NCI-H345 (cell line): ENCODE measurements at places on chromosomes 4 and X.

GRCh38 chrX:78979789-78980464 lies 34.7 kb downstream of the P2RY10 start:
- no peak for DNase-seq

DNA sequence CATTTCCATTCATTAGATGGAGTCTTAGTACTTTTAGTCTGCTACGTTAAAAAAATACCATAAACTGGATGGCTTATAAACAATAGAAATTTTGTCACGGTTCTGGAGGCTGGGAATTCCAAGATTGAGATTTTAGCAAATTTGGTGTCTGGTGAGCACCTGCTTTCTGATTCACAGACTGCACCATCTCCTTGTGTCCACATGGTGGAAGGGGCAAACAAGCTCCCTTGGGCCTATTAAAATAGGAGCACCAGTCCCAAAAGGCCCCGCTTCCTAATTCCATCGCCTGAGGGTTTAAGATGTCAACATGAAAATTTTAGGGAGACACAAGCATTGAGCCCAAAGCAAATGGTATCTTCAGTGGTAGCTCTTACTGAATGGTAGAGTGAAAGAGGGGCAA lies 120.5 kb upstream of the MAP9 start:
- DNase-seq = no peak

- no peak for DNase-seq
Measured at GRCh38 chr4:142092941-142093340, 456.6 kb downstream of the IL15 start.

DNA sequence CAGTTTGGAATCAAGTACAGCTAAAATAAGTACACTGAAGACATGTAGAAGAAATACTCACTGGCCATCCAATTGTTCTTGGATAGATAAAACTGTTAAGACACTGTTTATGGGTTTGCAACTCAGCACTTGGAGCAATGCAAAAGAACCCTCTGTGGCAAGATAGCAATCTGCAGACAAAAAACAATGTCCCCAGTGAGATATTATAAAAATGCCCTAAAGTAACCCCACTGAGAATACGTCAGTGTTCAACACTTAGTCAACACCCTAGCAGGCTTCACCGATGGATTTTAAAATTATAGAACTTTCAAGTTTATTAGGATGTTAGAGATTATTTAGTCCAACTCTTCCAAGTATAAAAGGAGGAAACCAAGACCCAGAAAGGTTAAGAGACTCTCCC lies 47.5 kb upstream of the NDP start:
- no peak for DNase-seq

DNA sequence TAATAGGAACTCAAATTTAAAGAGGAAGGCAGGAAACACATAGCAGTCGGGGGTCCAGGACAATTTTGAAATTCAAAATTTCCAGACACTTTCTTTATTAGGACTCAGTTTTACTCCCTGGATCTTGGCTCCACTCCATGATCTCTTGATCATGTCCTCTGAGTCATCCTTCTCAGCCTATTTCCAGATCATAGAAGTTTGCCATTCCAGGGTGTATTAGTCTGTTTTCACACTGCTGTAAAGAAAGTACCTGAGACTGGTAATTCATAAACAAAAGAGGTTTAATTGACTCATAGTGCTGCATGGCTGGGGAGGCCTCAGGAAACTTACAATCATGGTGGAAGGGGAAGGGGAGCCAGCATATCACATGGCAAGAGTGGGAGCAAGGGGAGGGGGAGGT lies 564.7 kb upstream of the ACTRT1 start:
- no peak for DNase-seq

DNA sequence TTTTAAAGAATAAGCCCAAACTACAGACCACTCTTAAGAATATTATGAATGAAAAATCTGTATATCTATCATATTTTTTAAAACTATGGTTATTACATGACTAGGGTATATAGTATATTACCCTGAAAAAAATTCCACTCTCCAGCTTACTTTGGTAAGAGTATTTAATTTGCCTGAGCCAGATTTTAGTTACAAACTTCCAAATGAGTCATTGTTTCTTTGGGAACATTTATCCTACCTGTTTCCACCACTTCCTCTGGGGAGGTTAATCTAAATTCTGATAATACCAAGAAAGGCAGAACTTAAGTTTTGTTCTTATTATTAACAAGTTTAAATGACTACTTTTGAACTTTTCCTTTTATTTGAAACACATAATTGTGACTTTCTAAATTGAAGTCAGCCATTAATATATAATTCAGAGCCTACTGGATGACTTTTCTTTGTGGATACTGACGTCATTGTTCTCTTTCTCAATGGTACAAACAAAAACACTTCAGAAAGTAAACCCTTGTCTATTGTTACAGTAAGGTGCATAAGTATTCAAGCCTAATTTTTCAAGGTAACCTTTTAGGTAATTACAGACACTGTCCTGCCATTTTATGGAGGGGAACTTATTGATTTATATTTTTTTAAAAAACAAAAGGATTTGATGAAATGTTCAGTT lies 135.6 kb upstream of the TLL1 start:
- no peak for DNase-seq

DNA sequence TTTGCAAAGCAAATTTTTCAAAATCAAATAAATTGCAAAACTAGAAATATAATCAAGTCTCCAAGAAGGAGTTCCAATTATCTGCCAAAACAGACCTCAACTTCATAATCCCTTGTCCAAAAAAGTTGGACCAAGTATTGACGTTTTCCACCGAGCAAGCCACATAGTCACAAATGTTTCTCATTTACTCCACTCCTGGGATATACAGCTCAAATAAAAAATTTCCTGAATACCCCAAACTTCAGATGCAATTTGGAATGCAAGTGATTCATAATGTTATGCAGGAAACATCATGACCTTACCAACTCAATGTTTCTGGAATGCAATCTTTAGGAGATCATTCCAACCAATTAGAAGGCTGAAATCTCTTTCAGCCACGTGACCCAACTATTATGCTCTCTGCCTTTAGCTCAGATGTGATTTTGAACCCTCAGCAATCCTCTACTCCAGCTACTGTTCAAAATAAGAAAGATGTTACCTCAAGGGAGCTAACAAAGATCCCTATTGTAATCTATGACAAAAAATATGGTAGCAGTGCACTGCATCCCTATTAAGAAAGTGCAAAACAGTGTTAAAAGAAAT lies 72.4 kb downstream of the PRDM5 start:
- DNase-seq = no peak

DNA sequence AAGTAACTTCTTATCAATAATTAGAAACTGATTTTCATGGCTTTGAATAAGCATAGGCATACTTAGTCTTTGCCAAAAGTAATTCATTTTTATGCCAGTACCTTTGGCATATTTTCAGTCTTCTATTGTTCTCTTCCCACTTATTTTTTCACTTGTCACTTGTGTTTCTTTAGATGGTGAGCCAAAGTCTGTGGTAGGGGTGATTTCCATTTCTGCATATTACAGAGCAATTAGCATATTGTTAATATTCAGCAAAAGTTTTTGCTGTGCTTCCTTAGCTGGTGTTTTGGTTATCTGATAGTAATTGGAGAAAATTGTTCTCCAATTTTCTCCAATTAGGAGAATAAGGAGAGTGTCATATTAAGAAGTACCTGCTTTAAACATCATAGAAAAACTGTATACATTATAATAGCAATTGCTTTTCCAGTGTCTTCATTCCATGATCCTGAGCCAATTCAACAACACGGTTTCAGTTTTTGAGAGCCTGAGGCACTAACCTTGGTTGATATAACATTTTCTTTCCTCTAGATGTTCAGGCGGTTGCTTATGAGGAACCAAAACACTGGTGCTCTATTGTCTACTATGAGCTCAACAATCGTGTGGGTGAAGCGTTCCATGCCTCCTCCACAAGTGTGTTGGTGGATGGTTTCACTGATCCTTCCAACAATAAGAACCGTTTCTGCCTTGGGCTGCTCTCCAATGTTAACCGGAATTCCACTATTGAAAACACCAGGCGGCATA lies 64.7 kb downstream of the SMAD1 start:
- no peak for DNase-seq
